ENCODE measurements at places on chromosomes 3 and 15.
A peak's percentile ranks its signal among the peaks of the same experiment; 100 is the strongest.

- no peak for DNase-seq
- H3K4me1 ChIP-seq: no peaks in the 10 kb centered on the region
- H3K36me3 ChIP-seq: no peaks in the 10 kb centered on the region
- H3K4me3 ChIP-seq: no peak overlapping the region
- no peak overlapping the region for H3K27ac ChIP-seq
Measured at GRCh38 chr3:6099458-6100075, 761.3 kb upstream of the GRM7 start.

GRCh38 chr3:160773722-160774121 lies 17.7 kb downstream of the PPM1L start:
- H3K4me1 ChIP-seq: no peaks in the 10 kb centered on the region
- peaks cover 8% of the 10 kb centered on the region for H3K27me3 ChIP-seq
- DNase-seq: no peak
- H3K36me3 ChIP-seq: no peaks in the 10 kb centered on the region
- no peak overlapping the region for H3K27ac ChIP-seq

DNA sequence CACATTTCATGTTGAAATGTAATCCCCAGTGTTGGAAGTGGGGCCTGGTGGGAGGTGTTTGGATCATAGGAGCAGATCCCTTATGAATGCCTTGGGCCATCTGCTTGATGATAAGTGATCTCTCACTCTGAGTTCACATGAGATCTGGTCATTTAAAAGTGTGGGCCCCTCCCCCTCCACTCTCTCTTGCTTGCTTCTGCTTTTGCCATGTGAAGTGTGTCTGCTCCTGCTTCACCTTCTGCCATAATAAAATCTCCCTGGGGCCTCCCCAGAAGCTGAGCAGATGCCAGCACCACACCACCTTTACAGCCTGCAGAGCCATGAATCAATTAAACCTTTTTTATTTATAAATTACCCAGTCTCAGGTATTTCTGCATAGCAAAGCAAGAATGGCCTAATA lies 14.2 kb upstream of the CD200R1L start:
- peak overlapping the region; percentile 76 for H3K27ac ChIP-seq
- H3K4me3 ChIP-seq: peak overlapping the region; percentile 2
- H3K4me1 ChIP-seq: peaks cover 44% of the 10 kb centered on the region
- H3K36me3 ChIP-seq: no peaks in the 10 kb centered on the region

DNA sequence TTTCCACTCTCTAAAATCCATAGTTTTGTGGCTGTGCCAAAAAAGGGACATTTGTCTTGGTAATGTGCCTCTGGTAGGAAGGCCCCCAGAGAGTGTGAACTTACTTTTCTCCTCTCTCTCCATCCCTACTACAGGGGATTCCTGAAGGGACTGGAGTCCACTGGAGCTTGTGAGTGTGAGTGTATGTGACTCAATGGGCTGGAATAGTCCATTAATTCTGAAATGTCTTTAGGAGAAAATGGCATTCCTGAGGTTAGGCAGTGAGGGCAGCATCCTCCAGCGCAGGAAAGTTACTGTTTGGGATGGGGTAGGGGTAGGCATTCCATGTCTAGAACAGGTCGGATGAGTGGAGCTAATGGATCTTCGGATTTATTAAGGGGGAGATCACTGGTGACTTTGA lies 59.8 kb upstream of the CACNA2D3 start:
- H3K36me3 ChIP-seq: no peaks in the 10 kb centered on the region
- H3K4me1 ChIP-seq: no peaks in the 10 kb centered on the region
- DNase-seq: no peak
- no peak overlapping the region for H3K4me3 ChIP-seq
- H3K27me3 ChIP-seq: peaks cover 4% of the 10 kb centered on the region

DNA sequence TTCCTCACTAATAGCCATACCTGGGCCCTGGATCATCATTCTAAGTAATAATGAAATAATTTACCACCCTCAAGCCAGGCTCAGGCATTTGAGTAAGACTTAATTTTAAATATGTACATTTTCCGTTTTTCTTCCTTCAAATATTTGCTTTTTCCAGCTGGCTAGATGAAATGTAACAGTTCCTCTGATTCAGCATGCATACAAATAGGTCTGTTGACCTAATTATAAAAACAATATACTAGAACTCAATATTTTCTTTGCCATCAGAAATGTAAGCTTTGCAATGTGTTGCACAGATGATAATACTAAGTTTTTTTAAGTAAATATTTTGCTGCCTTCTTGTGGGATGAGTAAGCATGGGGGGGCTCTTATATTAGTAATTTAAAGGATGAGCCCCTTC lies 91.6 kb downstream of the FEZF2 start:
- no peak overlapping the region for H3K4me3 ChIP-seq
- no peaks in the 10 kb centered on the region for H3K4me1 ChIP-seq
- H3K27ac ChIP-seq: no peak overlapping the region
- H3K36me3 ChIP-seq: no peaks in the 10 kb centered on the region
- no peak for DNase-seq

Measured in activated B cell treated with CpG ODN at 0.5 μM for 24 hours (primary cell).